HTR-8/SVneo (cell line): ENCODE measurements at places on chromosomes 6 and 20.

DNA sequence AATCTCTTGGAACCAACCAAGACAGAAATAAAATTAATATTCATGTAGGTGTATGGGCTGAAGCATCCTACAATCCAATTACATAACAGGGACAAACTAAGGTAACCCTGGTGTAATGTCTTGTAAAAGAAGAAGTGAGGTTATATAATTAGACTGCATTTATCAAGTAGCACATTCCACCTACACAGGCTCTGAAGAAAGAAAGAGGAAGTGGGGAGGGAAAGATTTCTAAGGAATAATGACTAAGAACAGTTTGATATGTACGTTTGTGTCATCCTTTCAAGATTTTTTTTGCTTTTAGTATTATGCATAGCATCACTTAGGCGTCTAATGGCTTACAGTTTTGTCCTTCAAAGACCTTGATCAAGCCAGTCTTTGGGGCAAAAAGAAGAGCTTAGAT is 139.7 kb downstream of the PLCB1 start:
- DNase-seq = no peak

DNA sequence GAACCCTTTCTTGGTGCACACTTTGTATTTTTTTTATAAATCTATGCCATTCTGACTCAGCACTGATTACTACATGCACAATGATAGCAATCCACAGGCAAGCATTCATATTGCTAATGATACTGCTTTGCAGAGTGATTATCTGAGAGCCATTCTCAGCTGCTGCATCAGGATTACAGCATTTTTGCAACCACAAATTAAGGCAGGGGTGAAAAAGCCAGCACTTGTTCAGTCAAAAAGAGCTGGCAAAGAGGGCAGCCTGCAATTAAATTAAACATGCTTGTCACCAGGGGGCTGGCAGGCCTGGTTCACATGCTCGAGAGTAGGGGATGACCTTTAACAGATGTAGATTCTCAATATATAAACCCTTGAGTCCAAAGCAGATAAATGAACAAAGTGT is 40.7 kb upstream of the SLC17A4 start:
- DNase-seq = no peak

DNA sequence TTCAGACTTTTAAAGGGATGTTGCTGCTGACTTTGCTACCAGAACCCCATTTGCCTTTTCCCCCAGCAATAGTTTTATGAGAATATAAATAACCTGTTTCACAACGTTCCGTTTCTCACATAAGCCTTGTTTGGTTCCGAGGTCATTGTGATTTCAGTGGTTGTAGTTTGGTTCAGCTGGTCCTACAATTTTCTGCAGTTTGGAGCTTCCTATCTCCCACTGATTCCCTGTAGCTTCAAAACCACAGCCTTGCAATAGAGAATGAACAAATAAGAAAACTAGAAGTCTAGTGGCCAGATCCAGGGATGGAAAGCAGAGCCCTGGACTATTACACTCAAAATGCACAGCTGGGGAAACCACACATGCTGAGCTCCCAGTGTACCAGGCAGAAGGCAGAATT is 24.1 kb upstream of the SH3BGRL2 start:
- no peak for DNase-seq

DNA sequence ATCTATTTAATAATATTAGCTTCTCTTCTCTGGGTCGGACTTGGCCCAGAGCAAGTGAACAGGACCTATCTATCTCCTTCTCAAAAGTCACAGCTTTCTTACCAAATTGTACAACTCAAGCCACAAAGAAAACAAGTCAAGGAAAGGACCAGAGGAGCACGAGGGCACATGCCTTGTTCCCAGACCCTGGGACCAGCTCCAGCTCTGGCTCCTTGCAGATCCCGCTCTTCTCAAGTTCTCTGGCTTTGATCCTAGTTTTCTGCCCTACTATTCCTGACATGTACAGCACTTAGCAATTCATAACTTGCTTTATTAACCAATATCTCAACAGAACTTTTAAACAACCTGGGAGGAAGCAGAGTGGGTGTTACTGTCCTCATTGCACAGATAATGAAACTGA is 185.9 kb downstream of the ESR1 start:
- no peak for DNase-seq
